HT-29 (cell line): ENCODE measurements at places on chromosomes 2 and 18. TPM values are rescaled to one million over a fixed set of nuclear protein-coding genes. Genes with fewer than 3 reads are reported as not detected.

ATL2 gene
- 64.8 and 72.0 TPM in 2 replicates for total RNA-seq

CHRNG gene
- total RNA-seq, result not detected in 2 replicates

- DNase-seq, result peak; percentile 84
These were observed 1.2 kb downstream of the CFLAR start for GRCh38 chr2:201116959-201117734.

- DNase-seq, result no peak
These were observed 43.4 kb downstream of the COLEC12 start for GRCh38 chr18:457140-457519.

DNA sequence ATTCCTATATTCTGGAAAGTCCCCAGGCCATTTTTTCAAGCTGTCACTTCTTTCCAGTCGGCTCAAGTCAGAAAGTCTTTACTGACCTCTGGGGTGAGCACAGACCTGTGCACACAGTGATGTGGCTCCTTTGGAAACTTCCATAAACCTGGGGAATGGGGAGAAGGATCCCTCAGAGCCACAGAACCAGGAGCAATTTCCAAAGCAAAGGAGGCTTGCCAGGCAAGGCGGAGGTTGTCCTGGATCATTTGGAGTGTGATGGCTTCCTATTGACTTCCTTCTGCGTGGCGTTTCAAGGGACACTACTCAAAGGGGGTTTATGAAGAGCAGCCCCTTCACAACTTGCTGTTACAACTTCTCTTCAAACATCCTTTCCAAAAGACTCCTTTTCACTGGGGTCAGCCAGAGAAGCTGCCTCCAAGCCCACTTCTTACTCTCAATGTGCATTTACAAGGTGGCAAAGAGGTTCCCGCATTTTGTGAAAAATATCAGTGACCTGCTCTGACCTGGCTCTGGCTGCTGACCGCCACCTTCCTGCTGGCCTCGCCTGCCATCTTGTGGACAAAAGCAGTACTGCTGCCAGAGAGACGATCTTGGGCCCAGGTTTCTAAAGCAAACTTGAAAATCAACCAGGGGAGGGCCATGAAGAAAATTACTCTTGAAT, 18.2 kb upstream of the TMEM247 start:
- peak; percentile 76 for DNase-seq

- DNase-seq, result no peak
These were observed 341.4 kb downstream of the SLC4A3 start for GRCh38 chr2:219968685-219969345.

DNA sequence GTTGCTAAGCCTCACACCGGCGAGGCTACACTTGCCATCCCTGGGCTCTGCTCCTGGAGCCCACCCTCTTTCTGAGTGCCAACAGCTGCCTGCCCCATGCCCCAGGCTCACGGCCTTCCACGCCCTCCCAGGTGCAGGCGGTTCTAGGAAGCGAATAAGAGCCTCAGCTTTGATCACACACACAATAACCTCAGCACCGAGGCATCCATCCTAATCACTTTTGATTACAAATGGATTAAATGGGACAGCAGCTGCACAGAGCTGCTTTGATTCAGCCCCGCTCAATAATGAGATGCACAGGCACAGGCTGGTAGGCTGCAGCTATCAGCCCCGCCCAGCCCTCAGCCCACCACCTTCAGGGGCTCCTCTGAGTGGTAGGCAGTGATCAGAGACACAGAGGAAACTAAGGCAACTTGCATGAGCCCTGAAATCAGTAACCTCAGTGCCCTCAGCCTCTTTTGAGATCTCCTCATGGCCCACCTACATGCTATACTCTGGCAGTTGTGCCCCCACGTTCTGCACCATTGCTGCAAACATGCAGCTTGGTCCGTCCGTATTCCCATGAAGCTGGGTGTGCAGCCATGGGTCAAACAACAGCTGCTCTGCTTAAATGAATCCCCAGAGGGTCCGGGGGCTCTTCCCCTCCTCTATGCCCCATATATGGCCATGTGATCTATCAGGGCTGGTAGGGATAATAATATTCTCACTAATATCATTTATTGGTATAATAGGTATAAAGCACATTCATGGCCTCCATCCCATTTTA, 171.4 kb downstream of the SETBP1 start:
- no peak for DNase-seq

ING5 gene
- total RNA-seq, result 46.4 and 54.7 TPM in 2 replicates

SERPINB13 gene
- not detected in 2 replicates for total RNA-seq

KLHL14 gene
- not detected in 2 replicates for total RNA-seq

DNA sequence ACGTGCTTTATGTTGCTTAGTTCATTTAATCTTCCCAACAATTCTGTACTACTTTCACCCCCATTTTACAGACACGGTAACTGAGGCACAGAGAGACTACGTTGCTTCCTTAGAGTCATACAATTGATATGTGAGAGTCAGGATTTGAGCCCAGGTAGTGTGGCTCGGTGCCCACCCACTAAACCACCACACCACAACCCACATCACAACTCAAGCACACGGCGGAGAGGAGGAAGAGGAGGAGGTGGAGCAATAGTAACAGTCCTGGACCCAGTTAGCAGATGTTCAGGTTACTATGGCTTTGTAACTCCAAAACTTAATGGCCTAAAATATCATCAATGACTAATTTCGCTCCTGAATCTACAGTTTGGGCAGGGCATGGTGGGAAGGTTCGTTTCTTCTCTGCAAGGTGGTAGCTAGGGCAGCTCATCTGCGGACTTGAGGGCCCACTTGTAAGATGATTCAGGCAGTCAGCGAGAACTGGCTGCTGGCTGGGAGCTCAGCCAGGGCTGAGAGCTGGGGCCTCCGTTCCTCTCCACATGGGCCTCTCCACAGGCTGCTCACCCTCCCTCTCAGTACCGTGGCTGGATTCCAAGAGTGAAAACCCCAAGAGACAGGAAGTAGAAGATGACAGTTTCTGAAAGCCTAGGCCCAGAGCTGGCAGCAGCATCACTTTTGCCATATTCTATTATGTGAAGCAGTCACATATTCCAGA, 167.1 kb downstream of the ZFP36L2 start:
- DNase-seq, result no peak

DNA sequence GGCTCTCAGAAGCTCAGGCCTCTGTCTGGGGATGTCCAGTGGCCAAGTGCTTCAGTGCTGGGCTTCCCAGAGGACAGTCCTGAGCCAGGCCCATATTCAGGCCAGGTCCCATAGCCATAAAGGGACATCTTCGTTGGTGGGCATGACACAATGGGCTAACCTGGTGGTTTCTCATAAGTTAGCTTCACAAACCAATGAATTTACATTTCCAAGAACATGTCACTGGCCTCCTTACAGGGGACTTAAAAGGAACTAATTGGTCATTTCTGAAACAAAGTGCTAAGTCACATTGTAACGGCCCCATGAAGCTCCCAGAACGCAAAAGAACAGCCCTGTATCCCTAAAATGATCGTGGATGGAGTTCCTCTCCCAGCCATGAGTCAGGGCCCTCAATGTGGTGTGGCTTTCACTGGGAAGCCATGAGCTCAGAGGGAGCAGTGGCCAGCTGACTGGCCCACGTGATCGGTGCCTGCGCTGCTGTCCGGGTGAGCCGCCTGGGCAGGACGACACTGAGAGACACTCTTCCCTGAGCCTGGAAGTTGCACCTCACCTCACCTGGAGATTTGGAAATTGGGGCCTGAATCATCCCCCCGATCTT, 163.7 kb upstream of the APCDD1 start:
- DNase-seq, result no peak

STK16 gene
- 18.3 and 19.9 TPM in 2 replicates for total RNA-seq

DNA sequence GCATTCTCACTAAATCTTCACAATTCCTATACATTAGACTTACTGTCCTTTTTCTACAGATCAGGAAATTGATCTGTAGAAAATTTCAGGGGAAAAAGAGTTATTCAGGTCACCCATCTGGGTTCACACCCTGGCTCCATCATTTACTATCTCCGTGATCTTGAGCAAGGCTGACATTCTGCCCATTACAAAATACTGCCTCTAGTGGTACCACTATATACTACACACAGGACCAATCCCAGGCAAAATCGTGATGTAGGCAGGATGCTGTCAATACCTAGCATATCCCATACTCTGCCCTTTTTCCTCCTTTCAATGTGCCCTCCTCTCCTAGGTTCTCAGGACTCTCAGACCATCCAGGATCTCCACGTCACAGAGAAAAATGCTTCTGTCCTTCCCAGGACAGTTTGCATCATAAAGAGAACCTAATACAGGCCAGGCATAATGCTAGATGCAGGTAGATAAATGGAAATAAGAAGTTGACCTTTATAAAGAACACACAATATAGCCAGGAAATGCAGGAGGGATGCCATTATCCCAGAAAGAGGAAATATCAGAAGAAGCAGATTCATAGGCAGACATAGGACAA, 101.9 kb downstream of the CDH20 start:
- peak; percentile 36 for DNase-seq

DNA sequence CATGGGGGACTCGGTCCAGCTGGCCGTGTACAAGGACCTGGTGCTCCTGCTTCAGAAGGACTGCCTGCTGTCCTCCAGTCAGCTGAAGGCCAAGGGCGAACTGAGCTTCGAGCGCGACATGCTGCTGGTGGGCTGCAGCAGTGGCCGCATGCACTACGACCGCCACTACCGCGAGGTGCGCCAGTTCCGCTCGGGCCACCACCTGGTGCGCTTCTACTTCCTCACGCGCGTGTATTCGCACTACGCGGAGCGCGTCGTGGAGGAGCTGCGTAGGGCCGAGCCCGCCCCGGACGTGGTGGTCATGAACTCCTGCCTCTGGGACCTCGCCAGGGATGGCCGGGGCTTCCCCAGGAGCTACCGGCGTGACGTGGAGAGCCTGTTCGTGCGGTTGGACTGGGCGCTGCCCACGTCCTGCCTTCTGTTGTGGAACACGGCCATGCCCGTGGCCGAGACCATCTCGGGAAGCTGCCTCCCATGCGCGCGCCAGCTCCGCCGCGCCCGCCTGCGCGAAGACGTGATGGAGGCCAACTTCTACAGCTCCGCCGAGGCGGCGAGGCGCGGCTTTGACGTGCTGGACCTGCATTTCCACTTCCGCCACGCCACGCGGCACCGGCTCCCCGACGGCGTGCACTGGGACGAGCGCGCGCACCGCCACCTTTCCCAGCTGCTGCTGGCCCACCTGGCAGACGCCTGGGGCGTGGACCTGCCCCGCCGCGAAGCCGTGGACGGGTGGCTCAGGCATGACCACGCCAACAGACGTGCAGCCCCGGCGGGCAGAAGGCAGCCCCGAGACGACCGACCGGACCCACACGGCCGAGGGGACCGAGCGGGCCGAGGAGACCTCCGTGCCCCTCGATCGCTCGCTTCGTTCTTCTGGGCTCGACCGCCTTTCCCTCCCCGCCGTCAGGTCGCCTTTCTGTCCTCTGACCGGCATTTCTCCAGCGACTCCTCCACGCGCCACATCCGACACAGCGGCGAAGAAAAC, 293.9 kb upstream of the ERBB4 start:
- no peak for DNase-seq

MAPRE2 gene
- 2.8 TPM in 2 replicates for total RNA-seq

DNA sequence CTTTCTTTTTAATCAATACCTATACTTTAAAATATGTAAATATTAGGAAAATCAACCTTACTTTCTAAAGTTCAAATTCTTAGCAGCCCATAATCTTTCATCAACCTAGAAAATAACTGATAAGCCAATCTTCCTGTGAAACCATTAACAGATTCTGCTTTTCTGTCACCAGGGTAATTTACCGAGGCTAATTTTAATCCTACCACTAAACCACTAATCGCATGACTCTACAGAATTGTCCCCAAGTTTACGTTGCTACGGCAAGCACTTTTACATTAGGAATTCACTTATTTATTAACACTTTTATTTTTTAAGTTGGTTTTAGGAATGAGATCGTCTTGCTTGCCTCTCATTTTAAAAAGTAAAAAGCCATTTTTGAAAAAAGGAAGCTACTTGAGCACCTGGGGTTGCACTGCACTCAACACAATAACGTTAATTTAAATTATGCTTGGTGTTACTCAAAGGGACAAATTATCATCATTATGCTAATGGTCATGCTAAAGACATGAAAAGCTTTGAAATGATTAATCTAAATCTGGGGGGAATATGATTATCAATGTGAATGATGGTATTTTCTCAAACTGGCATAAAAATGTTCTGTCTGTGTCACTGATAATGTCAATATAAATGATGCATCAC, 10.2 kb downstream of the ZNF516 start:
- DNase-seq, result no peak

- no peak for DNase-seq
These were observed 26.5 kb downstream of the SLC9A4 start for GRCh38 chr2:102499558-102499957.

DNA sequence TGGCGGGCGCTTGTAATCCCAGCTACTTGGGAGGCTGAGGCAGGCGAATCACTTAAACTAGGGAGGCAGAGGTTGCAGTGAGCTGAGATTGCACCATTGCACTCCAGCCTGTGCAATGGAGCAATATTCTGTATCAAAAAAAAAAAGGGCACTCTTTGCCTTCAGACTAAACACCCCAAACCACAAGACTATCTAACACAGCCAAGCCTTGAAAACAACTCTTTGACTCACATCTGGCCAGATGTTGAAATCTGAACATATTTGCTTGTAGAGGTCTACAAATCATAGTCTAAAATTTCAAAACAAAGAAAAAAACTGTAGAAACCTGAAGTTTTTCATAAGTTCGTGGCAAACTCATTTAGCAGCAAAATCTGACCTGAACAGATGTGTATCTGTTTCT, 94.9 kb downstream of the FAM161A start:
- no peak for DNase-seq

DNA sequence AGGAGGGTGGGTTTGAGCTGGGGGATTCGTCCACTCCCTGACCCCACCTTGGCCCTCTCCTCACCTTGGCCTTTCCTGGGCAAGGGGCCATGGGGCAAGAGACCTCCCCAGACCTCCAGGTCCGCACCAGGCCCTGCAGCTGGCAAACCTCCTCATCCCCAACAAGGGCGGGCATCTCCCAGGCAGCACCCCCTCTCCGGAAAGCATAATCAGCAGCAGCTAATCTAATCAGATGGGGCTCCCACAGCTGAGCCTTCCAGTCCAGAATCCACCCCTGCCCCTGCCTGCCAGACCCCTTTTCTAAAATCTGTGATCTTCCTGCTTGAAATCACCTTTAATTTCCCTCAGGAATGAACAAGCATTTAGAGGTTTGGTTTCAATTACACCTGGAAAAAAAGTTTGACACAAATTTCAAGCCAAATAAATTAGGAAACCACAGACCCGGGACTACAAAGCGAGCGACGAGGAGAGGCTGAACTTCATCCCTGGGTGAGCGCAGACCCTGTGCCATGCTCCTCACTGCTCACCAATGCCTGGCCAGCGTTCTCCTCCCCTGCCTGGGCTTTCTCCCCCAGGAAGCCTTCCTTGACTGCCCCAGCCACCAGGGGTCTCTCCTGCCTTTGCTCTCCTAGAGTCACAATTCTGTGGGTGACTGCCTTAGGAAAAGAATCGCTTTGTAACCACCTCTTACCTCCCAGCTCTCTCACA, 143.0 kb upstream of the MYCN start:
- DNase-seq, result no peak

PREB gene
- 84.6 and 96.2 TPM in 2 replicates for total RNA-seq

GRCh38 chr2:134169788-134170187, 84.1 kb upstream of the MGAT5 start:
- DNase-seq, result no peak

GRCh38 chr18:79857082-79857671, 59.4 kb downstream of the KCNG2 start:
- no peak for DNase-seq
